Activated T-helper 1 cell treated with anti-CD3 and anti-CD28 coated beads, Interleukin-12 subunit alpha, Interleukin-12 subunit beta, Interleukin-2, Interleukin-4 antibody, amounts not matched to agents 30 ng/mL and 10 ng/mL and 1 ng/mL, durations not matched to agents 14 hours and 24 hours and 36 hours (primary cell): ENCODE measurements at places on chromosomes 2 and 18. TPM values are rescaled to one million over a fixed set of nuclear protein-coding genes. Genes with fewer than 3 reads are reported as not detected.

GRCh38 chr18:23838233-23838632, 149.0 kb downstream of the LAMA3 start:
- no peak for DNase-seq

The PLGLB2 gene
- total RNA-seq: 2.3 and 2.8 TPM in 2 replicates

The PNKD gene
- 18.6 and 20.3 TPM in 2 replicates for total RNA-seq

DNA sequence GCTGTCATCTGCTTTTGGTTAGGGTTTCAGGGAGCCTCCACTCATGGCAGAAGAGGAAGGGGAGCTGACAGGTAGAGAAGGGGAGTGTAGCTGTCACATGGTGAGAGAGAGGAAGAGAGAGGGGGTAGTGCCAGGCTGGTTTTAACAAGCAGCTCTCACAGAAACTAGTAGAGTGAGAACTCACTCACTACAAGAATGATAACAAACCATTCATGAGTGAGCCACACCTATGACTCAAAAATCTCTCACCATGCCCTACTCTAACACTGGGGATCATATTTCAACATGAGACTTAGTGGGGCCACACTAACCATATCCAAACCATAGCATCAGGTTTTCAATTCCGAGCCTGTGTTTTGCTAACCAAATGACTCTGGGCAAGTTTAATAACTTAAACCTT, 274.9 kb upstream of the VWC2L start:
- DNase-seq: no peak

The SPATS2L gene
- 35.1 and 38.0 TPM in 2 replicates for total RNA-seq

- DNase-seq: no peak
These were observed 85.1 kb upstream of the TTC39C start for GRCh38 chr18:23929362-23929930.

The C1GALT1C1L gene
- not detected in 2 replicates for total RNA-seq

DNA sequence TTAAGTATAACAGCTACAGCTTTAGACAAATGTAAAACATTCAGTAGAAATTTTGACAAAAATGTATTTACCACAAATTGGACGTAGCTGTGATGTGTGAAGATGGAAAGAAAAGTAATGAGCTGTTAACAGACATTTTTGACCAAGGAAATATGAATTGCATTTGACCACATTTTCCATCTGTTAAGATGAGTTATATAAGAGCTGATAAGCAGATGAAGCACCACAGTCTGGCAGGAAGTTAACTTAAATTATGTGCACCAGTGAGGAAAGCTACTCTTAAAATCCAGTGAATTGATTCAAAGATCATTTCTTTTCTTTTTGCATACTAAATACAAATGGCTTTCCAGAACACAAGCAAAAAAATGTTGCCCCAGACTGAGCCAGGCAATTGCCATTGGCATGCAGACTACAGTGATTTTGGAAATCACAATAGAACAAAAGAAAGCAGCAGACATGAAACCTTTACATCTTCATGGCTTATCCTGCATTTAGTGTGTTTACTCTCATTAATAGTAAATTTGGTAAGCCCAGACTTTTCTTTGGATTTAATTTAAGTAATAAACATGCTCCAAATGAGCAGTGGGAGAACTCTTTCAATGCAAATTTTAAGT, 493.7 kb downstream of the TMX3 start:
- DNase-seq: no peak

The MYCN gene
- not detected in 2 replicates for total RNA-seq

GRCh38 chr2:105373344-105373781, 25.5 kb downstream of the FHL2 start:
- DNase-seq: no peak

GRCh38 chr2:197707316-197708213, 2.4 kb downstream of the MARS2 start:
- no peak for DNase-seq

The DNAJC5G gene
- not detected in 2 replicates for total RNA-seq

GRCh38 chr2:105380432-105381100, 18.3 kb downstream of the FHL2 start:
- DNase-seq: no peak

The AMER3 gene
- total RNA-seq: not detected in 2 replicates

- no peak for DNase-seq
These were observed 53.0 kb downstream of the RAB27B start for GRCh38 chr18:54881229-54881768.

GRCh38 chr2:55047677-55048299, 2.5 kb downstream of the RTN4 start:
- no peak for DNase-seq

GRCh38 chr2:145824384-145824783, 1304.5 kb upstream of the ZEB2 start:
- DNase-seq: no peak

The TNFAIP6 gene
- not detected in 2 replicates for total RNA-seq

The DSG2 gene
- total RNA-seq: 0.18 and 0.42 TPM in 2 replicates

DNA sequence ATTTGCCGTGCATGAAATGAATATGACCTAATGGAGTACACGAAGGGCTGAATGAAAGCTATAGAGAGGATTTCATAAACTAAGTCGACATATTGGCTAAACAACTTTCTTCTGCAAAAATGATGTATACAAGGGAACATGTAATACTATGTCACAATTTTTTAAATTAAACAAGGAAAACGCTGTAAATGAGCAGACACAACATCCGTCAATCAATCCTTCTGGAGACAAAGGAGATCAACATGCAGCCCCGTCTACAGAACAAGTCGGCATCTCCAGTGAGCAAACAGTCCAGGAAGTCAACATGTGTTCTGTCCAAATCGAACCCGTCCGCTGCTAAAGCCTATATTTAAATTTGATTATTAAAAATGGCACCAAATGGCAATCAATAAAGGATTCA, 180.8 kb downstream of the TCF4 start:
- no peak for DNase-seq

GRCh38 chr2:136055929-136056688, 61.8 kb downstream of the CXCR4 start:
- peak; percentile 52 for DNase-seq

- DNase-seq: no peak
These were observed 130.9 kb upstream of the ITGA6 start for GRCh38 chr2:172296267-172297046.

DNA sequence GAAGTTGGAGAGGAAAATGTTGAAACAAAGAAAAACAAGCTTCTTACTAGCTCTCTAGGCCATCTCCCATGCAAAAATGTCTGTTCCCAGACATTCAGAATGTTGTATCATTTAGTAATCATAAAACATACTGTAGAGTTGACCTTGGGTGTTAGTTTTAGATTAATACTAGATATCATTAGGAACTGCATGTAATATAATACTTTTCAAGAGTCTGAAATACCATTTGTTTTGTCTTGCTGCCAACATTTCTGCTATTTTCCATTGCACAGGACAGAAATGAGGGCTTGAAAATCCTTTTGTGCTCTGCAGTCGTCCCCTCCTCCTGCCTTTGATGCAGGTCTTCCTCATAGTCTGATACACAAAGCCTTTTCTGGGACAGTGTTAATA, 89.5 kb upstream of the RBMS1 start:
- DNase-seq: no peak

GRCh38 chr2:223554923-223555322, 47.2 kb downstream of the SCG2 start:
- DNase-seq: no peak

DNA sequence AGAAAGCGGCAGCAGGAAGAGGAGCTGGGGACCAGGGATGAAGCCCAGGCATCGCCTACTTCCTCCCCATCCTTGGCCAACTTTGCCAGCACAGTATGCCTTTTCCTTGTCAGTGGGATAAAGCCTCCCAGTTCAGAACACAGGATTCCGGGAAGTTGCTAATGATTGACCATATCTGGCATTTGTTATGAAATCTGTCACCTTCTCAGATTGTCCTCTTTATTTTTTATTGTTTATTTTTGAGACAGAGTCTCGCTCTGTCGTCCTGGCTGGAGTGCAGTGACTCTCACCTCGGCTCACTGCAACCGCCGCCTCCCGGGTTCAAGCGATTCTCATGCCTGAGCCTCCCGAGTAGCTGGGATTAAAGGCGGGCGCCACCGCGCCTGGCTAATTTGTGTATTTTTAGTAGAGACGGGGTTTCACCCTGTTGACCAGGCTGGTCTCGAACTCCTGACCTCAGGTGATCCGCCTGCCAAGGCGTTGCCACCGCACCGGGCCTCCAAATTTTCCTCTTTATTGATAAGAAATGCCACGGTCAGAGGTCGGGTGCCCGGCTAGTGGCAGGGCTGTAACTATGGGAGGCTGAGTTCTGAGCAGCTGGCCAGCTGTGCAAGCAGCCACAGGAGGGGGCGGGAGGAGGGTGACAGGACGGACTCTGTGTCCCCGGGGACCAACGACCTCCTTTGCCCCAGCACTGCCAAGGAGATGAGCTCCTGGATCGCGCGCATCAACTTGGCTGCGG, 24.4 kb downstream of the PSD4 start:
- no peak for DNase-seq

The VAMP5 gene
- 31.7 and 40.0 TPM in 2 replicates for total RNA-seq

DNA sequence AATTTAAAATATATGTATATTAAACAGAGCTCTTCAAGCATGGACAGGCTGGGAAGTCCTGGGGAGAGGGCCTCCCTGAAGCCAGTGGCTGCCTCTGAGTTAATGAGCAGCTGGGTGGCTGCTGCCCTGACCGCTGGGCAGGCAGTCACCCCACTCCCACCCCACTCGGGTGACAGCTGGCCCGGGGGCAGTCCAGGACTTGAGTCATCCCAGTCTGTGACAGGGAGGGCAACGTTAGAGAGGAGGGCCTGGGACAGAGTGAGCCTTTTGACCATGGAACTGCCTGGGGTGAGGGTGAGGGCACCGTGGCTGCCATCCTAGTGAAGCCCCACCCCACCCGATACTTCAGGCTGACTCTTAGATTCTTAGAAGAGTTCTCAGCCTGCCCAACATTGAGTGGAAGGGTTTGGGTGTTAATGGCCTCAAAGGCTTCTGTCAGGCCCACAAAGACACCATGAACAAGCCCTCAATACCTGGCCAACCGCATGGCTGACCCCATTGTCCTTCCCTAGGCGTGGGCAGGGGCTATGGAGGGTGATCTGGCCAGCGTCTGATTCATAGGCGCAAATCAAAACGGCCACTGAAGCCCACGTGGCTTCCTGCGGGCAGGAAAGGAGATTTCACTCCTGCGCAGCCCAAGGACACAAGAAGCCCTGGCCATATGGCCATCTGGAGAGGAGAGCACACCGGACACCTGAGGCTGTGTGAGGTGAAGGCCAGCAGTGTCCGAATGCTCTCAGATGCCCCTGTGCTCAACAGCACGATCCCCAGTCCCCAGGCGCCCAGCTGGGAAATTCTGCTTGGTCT, 47.5 kb downstream of the MRPS5 start:
- no peak for DNase-seq

- no peak for DNase-seq
These were observed 156.1 kb downstream of the TPGS2 start for GRCh38 chr18:36672437-36673344.

The GPR39 gene
- total RNA-seq: not detected in 2 replicates

DNA sequence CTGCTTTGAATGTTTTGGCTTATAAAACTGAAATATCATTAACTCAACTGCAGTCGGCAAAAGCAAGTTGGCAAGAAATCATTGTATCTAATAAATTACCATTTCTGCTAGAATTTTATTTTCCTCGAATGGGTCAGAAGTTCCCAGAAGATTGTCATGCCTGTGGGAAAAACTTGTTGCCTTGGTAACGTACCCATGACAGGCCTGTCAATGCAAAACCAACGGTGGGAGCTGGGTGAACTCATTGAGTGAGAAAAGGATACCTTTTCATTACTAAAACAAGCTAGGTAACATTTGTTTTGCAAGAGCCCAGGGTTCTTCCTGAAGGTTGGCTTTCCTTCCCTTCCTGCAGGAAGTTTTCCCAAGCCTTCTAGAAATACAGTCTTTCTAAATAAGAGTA, 9.5 kb downstream of the PLB1 start:
- no peak for DNase-seq

The GNAL gene
- 0.21 and 0.24 TPM in 2 replicates for total RNA-seq

The CHRNA1 gene
- not detected in 2 replicates for total RNA-seq

The MROH2A gene
- not detected in 2 replicates for total RNA-seq

The IKZF2 gene
- total RNA-seq: 2.8 and 3.2 TPM in 2 replicates

DNA sequence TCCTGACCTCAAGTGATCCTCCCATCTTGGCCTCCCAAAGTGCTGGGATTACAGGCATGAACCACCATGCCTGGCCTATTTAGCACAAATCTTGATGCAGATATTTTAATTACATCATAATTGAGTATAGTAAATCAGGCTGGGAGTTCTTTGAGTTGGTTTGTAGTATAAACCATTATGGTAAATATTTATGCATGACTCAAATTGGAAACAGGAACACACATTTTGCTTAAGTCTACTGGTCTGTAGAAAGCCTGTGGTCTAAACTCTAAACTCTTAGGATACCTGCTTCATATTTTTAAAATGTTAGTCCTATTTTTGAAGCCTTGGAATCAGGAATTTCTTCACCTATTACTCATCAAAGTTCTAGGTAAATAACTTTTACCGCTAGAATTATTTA, 16.8 kb downstream of the ASXL3 start:
- no peak for DNase-seq

The MAL gene
- total RNA-seq: 264 and 272 TPM in 2 replicates

The SH3YL1 gene
- total RNA-seq: 18.4 and 20.1 TPM in 2 replicates

DNA sequence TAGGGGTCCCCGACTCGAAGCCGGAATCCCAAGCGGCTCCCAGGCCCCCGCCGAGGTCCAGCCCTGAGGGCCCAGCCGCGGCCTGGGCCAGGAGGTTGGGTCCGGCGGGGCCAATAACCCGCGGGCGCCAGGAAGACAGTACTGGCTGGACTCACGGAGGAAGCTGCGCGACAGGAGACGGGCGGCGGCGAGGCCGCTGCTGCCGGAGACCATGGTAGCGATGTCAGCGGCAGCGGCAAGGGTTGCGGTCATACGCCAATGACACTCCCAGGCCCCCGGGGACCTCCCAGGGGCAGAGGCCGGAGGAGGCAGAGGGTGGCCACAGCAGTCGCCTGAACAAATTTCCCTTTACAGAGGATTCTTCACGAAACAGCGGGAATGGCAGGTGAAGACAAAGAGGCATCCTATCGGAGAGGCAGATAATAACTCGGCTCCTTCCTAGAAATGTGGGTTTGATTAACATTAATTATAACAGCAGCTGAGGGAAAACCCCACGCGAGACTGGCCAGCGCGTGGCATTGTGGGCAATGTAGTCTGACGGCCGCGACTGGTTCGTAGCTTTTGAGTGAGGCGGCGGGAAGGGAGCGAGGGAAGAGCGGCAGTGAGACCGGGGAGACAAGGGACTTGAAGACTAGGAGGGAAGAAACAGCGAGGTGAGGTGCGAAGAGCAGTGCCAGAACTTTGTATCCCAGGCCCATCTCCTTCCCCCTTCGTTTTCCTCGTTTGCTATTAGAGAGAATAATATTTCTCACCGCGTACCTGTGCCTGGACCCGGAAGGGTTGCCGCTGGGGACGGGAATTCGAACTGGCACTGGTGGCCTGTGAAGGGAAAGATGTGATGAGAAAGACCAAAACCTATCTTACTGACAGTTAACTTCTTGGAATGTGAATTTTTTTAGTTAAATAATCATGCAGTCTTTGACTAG, at the start of gene SUCLG1:
Gene SUCLG1, minus strand, starts transcription at position 263 of the 926 bp plus-strand sequence. Its CDS starts 11 bp downstream, at position 252.
- peak; percentile 82 for DNase-seq

- DNase-seq: no peak
These were observed 44.9 kb downstream of the APLF start for GRCh38 chr2:68512326-68512725.

The STARD6 gene
- total RNA-seq: 0.54 and 0.65 TPM in 2 replicates

GRCh38 chr2:143682436-143683055, 553.3 kb downstream of the ARHGAP15 start:
- DNase-seq: no peak
